ENCODE measurements at places on chromosomes 7 and 10. TPM values are rescaled to one million over a fixed set of nuclear protein-coding genes. Genes with fewer than 3 reads are reported as not detected.

CFAP58 gene
- 1.1 TPM for total RNA-seq

GRCh38 chr7:67426654-67427053 lies 430.0 kb downstream of the TYW1 start:
- H3K36me3 ChIP-seq = no peaks in the 10 kb centered on the region
- H3K4me1 ChIP-seq = no peaks in the 10 kb centered on the region
- no peak for DNase-seq
- H3K27me3 ChIP-seq = no peaks in the 10 kb centered on the region

DNA sequence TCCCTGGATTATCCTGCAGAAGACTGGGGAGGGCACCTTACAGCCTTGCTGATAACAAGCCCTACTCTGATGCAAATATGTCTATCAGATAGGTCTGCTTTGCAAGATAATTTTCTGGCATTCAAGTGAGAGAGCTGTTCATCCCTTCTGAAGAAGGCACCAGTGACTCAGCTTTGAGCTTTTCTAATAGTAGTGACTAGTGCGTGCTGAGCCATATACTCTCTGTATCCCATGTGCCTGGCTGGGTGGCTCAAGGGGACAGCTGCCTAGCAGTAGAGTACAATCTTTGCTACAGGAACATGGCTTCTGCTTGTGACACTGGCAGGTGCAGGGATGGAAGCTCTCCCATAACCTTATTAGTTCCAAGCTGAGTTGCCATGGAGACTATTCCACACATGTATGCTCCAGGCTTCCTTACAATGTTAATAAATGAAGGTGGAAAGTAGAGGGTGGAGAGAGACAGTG lies 35.0 kb upstream of the ABCB4 start:
- no peaks in the 10 kb centered on the region for H3K36me3 ChIP-seq
- no peaks in the 10 kb centered on the region for H3K27me3 ChIP-seq
- H3K27ac ChIP-seq = no peak overlapping the region
- no peaks in the 10 kb centered on the region for H3K4me1 ChIP-seq
- DNase-seq = no peak
- no peak overlapping the region for H3K4me3 ChIP-seq

DNA sequence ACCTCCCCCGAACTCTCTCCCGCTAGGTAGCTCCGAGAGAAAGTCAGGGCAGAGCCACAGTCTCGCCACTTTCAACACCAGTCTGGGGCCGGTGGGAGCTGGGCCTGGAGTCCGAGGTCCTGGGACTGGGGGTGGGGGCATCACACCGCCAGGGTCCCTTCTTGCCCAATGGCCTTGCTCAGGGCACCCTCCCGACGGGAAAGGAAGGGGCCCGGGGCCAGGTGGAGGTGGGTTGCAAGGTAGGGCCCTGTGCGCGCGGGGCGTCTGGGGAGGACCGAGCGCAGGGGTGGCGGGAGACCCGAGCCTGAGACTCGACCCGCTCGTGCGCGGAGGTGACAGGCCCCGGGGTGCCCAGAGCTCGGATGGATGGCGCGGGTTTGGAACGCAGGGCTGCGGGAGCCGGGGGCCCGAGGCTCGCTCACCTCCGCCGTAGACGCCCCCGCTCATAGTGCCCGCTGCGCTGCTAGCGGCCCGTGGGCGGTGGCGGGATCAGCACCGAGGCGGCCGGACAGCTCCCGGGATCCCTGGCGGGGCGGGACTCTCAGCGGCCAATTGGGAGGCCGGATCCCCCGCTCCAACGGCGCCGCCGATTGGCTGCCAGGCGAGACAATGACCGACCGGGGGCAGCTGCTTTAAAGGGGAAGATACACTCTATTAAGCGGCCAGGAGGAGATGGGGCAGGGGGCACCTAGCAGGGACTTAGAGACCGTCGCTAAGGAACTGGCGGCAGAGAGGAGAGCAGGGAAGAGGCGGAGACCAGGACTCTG lies at the start of gene ACTL6B:
Gene ACTL6B (minus strand): TSS at position 541 of the 767 bp plus-strand sequence. CDS start 94 bp downstream, at position 447.
- no peaks in the 10 kb centered on the region for H3K36me3 ChIP-seq
- H3K27ac ChIP-seq = no peak within 1 kb of the TSS
- no peaks in the 10 kb centered on the region for H3K4me1 ChIP-seq
- H3K27me3 ChIP-seq = no peaks in the 10 kb centered on the region
- DNase-seq = peak; percentile 91
- H3K4me3 ChIP-seq = no peak within 1 kb of the TSS

- no peaks in the 10 kb centered on the region for H3K4me1 ChIP-seq
- DNase-seq = no peak
These were observed 1.5 kb downstream of the CARD11 start for GRCh38 chr7:3041986-3042675.

GRCh38 chr7:123643495-123644441 lies 11.9 kb upstream of the LMOD2 start:
- no peaks in the 10 kb centered on the region for H3K27me3 ChIP-seq
- no peaks in the 10 kb centered on the region for H3K36me3 ChIP-seq
- no peak overlapping the region for H3K27ac ChIP-seq
- H3K4me1 ChIP-seq = no peaks in the 10 kb centered on the region
- DNase-seq = no peak

- no peak overlapping the region for H3K4me3 ChIP-seq
- no peak overlapping the region for H3K27ac ChIP-seq
- H3K36me3 ChIP-seq = no peaks in the 10 kb centered on the region
- no peak for DNase-seq
- H3K4me1 ChIP-seq = no peaks in the 10 kb centered on the region
These were observed 257.9 kb downstream of the PRPF18 start for GRCh38 chr10:13844651-13845050.

DNA sequence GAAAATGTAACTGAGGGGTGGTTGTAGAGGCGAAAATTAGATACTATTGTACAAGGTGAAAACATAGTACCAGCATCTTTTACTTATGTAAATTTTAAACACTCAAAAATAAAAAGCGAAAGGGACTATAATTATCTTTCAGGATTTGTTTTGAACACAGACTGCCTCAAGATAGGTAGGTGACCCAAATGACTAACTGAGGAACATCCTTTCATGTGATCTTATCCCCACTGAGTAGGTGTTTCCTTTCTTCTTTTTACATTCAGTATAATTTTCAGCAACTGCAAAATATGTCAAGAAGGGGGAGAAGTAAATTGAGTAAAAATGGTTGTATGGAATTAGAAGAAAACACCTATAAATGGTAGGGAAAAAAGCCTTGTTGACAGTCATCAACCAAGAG lies 236.7 kb downstream of the PHF14 start:
- H3K4me3 ChIP-seq = no peak overlapping the region
- no peaks in the 10 kb centered on the region for H3K4me1 ChIP-seq
- H3K27me3 ChIP-seq = no peaks in the 10 kb centered on the region
- DNase-seq = no peak
- H3K36me3 ChIP-seq = no peaks in the 10 kb centered on the region
- no peak overlapping the region for H3K27ac ChIP-seq

GRCh38 chr10:102782673-102783551 lies 39.2 kb downstream of the WBP1L start:
- H3K4me3 ChIP-seq = no peak overlapping the region
- no peaks in the 10 kb centered on the region for H3K36me3 ChIP-seq
- peak; percentile 91 for DNase-seq
- H3K27me3 ChIP-seq = no peaks in the 10 kb centered on the region

DNA sequence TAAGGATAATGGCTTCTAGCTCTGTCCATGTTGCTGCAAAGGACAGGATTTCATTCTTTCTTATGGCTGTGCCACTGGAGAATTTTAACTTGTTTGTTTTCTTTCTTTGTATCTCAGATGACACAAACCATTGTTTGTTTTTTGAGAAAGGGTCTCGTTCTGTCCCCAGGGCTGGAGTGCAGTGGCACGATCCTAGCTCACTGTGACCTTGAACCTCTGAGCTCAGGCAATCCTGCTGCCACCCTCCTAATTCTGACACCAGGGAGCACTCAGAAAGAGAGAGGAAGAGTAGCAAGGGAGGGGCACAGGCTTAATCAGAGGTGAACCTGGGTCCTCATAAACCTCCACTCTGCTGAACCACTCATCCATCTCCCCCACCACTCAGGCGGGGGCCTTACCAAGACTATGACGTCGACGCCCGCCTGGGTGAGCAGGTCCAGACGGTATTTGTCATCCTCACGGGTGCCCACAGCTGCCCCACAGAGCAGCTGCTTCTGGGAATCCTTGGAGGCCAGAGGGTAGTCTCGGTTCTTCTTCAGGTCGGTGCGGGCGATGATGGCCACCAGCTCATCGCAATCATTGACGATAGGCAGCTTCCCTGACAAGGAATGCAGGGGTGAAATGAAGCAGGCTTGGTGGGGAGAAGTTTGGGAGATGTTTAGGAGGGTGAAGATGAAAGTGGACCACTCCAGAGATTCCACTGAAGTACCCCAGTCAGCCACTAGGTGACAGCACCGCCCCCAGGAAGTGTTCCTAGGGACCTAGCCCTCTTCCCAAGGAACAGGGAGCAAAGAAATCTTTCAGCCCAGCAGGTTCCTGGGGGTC lies 11.6 kb downstream of the IMPDH1 start:
- H3K36me3 ChIP-seq = no peaks in the 10 kb centered on the region
- H3K27me3 ChIP-seq = no peaks in the 10 kb centered on the region
- no peak overlapping the region for H3K4me3 ChIP-seq
- no peak overlapping the region for H3K27ac ChIP-seq
- DNase-seq = no peak

DNA sequence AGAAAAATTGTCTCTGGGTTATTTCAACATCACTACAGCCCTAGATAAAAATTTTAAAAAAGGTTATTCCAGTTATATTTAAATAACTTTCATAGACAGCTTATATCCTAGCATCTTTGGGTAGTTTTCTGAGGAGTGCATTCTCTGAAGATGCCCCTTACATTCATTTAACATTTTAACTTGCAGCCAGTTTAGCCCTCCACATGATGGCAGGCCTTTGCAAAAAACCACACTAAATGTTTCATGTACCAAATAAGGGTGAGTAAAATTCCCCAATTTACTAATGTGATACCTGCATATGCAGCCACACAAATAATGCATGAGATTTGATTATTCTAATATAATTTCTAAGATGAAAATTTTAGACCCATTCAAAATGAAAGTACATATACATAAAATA lies 108.4 kb upstream of the ZWINT start:
- no peaks in the 10 kb centered on the region for H3K27me3 ChIP-seq
- H3K36me3 ChIP-seq = no peaks in the 10 kb centered on the region
- no peak overlapping the region for H3K27ac ChIP-seq
- no peak for DNase-seq
- H3K4me1 ChIP-seq = no peaks in the 10 kb centered on the region
- H3K4me3 ChIP-seq = no peak overlapping the region

DNA sequence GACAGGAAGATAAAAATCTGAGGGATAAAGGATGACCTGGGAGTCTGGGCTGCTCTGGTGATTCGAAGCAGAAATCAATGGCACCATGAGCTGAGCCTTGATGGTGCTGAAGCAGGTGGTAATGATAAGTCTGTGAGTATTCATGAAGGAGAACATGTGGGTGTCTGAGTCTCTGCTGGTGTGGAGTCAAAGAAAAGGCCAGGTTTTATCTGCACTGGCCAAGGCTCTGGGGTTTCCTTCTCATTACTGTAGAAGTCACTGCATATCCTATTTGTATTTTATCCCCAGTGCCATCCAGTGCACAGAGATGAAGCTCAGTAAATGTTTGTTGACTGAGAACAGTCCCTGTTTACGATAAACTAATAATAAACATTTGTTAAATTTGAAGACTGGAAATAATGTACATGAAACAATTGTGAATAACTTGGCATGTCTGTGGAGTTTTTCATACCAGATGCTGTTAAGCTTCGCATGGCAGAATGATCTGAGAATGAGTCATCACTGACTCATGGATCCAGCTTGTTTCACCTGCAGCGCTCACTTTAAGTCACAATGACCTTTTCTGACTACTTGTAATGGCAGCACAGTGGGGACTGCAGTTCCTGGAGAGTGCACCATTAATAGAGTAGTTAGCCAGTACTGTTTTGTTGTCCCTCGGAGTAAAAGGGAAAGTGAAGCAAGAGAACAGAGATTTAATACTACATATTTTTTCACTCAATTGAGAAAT lies 538.5 kb downstream of the HTR7 start:
- no peak overlapping the region for H3K27ac ChIP-seq
- no peaks in the 10 kb centered on the region for H3K27me3 ChIP-seq
- no peak for DNase-seq
- H3K4me1 ChIP-seq = no peaks in the 10 kb centered on the region

UBTD1 gene
- 15.1 TPM for total RNA-seq

GRCh38 chr10:32795598-32796183 lies 162.3 kb downstream of the ITGB1 start:
- H3K36me3 ChIP-seq = no peaks in the 10 kb centered on the region
- DNase-seq = no peak
- no peaks in the 10 kb centered on the region for H3K27me3 ChIP-seq
- H3K4me1 ChIP-seq = no peaks in the 10 kb centered on the region

AQP1 gene
- total RNA-seq = 680 TPM

- H3K27me3 ChIP-seq = no peaks in the 10 kb centered on the region
- DNase-seq = no peak
- H3K4me1 ChIP-seq = no peaks in the 10 kb centered on the region
- no peaks in the 10 kb centered on the region for H3K36me3 ChIP-seq
- no peak overlapping the region for H3K27ac ChIP-seq
These were observed 165.7 kb downstream of the PTPN20 start for GRCh38 chr10:47076949-47077361.

- no peaks in the 10 kb centered on the region for H3K36me3 ChIP-seq
- no peaks in the 10 kb centered on the region for H3K27me3 ChIP-seq
- H3K27ac ChIP-seq = no peak overlapping the region
- peaks cover 2% of the 10 kb centered on the region for H3K4me1 ChIP-seq
- no peak overlapping the region for H3K4me3 ChIP-seq
These were observed 636.8 kb upstream of the ANKRD30A start for GRCh38 chr10:36488579-36488978.

CYP3A4 gene
- total RNA-seq = not detected

DNA sequence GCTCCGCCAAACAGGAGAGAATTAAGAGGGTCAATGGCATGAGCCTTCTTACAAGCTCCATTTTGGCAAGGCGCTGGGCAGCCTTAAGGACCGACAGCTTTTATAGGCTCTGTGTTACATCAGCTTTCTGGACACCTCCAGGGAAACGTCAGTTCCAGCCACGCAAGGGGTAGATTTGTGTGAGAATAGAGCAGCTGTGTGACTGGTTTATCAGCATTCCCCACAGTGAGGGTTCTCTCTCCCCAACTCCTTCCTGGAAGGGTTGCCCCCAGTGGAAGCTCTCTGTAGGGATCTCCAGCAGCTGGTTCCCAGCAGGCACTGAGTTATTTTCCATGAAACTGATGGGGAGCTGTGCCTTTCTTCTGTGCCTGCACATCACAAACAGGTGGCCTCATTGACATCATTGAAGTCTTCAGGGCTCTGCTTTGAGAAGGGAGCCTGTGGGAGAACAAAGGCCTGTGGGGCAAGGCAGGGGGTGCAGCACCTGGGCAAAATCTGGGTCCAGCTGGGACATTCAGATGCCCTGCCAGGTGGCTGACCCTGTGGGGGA lies at the start of gene CUZD1:
Gene CUZD1 (minus strand): TSS at position 75 of the 550 bp plus-strand sequence. CDS start 14 bp downstream, at position 61.
- H3K27ac ChIP-seq = no peak within 1 kb of the TSS
- H3K4me1 ChIP-seq = no peaks in the 10 kb centered on the region
- no peaks in the 10 kb centered on the region for H3K27me3 ChIP-seq
- no peak within 1 kb of the TSS for H3K4me3 ChIP-seq
- H3K36me3 ChIP-seq = no peaks in the 10 kb centered on the region

PNLIPRP1 gene
- 1.4 TPM for total RNA-seq

GRCh38 chr10:15737656-15738055 lies 17.9 kb upstream of the ITGA8 start:
- no peak for DNase-seq
- H3K4me3 ChIP-seq = no peak overlapping the region
- H3K36me3 ChIP-seq = no peaks in the 10 kb centered on the region
- no peaks in the 10 kb centered on the region for H3K4me1 ChIP-seq
- H3K27me3 ChIP-seq = no peaks in the 10 kb centered on the region
- no peak overlapping the region for H3K27ac ChIP-seq
